ENCODE measurements at places on chromosomes 16 and 17.

- no peak for DNase-seq
These were observed 8.0 kb downstream of the SYNGR3 start for GRCh38 chr16:1997494-1998359.

- DNase-seq, result no peak
These were observed 102.6 kb downstream of the ZNF778 start for GRCh38 chr16:89319886-89320781.

DNA sequence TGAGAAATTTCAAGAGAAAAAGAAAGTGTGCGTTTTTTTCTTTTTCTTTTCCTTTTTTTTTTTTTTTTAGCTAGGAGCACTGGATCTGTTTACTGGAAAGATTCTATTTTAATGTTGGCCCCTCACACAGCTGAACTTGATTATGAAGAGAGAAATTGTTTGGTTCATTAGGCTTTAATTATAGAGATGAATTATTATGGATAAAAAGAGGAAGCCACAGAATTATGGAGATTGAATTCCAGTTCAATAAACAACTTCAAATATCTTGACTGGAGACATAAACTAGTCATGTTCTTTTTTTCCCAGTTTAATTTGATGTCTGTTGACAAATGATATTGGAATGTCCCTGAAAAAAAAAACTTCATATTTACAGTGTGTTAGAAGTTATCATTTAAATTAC is 152.0 kb upstream of the HS3ST3A1 start:
- no peak for DNase-seq

GRCh38 chr16:87192452-87193073 is 124.6 kb downstream of the C16orf95 start:
- no peak for DNase-seq

GRCh38 chr16:66605177-66605978 is 874 bp downstream of the CMTM3 start:
- DNase-seq, result no peak

- DNase-seq, result no peak
These were observed 4.9 kb upstream of the TMEM11 start for GRCh38 chr17:21218831-21219380.

- no peak for DNase-seq
These were observed 981 bp downstream of the GLG1 start for GRCh38 chr16:74605746-74606520.

GRCh38 chr16:87186446-87186845 is 130.7 kb downstream of the C16orf95 start:
- no peak for DNase-seq

- DNase-seq, result peak; percentile 1
These were observed 882.8 kb upstream of the SOX9 start for GRCh38 chr17:71237903-71238538.

- no peak for DNase-seq
These were observed 1.8 kb upstream of the RARA start for GRCh38 chr17:40307001-40307730.

DNA sequence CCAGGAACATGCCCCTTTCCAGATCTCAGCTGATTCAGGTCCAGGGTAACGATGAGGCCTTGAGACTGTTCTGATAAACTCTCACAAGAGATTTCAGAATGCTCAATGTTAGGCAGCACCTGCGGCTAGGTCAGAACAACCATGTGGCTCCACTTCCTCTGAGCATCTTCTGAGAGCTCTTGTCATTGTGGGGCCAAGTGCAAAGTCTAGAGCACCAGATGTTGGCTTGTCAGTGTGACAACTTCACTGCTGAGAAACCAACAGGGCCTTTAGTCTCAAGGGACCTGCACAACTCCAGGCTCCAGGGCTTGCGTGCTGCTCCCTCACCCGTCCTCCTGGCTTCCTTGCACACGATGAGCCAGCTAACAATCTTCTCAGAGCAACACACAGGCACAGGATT is 29.0 kb downstream of the FCSK start:
- DNase-seq, result peak; percentile 73

GRCh38 chr17:59607817-59608403 is 11.8 kb upstream of the CLTC start:
- DNase-seq, result no peak

GRCh38 chr17:17738901-17739300 is 57.6 kb downstream of the RAI1 start:
- DNase-seq, result no peak

DNA sequence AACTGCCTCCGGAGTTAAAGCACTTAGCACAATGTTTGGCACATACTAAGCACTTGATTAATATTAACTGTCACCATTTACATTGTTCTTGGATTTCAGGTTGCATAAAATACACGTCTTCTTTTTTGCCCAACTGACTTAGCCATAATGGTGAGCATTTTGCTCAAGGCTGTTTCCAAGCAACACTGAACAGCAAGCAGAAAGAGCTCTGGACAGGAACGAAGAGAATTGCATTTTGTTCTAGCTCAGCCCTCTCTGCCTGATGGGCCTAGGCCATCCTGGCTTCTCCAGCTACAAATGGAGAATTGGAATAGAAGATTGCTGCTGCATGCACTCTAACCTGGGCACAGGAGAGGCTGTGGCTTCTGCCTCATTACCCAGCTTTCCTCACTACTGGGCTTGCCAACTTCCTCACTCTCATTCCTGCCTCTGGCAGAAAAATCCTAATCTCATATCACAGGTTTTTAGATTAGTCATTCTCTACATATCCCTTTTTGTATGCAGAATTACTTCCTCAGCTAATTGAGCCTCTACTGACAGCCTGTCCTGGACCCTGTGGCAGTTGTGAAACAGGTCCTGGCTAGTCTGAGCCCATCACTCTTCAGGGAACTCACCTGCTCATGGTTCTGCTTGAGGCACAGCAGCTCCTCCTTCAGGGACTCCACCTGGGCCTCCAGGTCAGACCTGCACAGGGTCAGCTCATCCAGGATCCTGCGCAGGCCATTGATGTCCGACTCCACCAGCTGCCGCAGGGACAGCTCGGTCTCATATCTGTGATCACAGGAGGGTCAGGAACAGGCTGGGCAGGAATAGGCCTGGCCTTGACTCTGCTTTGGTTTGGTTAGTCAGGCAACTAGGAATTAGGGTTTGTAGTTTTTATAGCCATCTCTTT is 2.5 kb downstream of the KRT33A start:
- DNase-seq, result no peak

DNA sequence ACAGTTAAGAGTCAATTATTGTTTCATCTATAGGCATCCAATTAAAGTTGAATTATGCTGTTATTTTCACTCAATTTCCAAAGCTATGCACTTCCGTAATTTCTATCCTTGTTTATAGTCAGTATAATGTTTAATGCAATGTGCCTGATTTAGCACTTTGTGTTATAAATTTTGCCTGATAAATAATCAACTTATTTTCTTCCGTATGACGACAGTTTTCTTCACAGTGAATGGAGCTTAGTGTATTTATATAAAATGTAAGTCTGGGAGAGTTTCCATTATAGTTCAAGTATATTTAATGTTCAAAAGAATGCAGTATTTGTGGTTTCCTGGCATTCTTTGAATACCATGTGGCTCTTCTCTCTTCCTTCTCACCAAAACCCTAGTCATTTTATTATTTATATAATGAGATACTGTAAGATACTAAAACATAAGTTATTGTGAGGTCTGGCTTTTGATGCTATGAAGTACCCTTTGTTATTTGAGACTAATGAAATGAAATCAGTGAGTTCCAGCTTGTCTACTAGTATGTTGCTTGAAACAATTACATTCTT is 240.6 kb downstream of the PRKCA start:
- DNase-seq, result peak; percentile 66

DNA sequence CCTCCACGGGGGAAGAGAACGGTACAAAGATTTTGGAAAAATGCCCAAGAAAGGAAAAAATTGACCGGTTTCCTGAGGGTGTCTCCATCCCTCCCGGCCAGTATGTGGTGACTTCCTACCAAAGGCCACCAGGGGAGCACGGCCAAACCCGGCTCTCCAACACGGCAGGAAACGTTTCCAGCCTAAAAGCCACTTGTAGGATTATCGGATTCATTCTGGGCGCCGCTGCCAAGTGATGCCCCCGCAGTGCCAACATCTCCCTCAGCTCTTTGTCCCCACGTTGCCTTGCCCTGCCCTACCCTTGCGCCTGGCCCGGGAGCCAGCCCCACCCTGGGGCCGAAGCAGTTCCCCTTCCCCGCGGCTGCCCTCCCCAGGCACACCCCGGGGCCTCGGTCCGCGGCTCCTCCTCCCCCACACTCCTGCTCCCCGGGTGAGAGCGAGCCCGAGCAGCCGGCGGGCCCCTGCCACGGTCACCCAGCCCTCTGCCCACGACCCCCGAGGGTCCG is 688 bp downstream of the CRK start:
- no peak for DNase-seq

DNA sequence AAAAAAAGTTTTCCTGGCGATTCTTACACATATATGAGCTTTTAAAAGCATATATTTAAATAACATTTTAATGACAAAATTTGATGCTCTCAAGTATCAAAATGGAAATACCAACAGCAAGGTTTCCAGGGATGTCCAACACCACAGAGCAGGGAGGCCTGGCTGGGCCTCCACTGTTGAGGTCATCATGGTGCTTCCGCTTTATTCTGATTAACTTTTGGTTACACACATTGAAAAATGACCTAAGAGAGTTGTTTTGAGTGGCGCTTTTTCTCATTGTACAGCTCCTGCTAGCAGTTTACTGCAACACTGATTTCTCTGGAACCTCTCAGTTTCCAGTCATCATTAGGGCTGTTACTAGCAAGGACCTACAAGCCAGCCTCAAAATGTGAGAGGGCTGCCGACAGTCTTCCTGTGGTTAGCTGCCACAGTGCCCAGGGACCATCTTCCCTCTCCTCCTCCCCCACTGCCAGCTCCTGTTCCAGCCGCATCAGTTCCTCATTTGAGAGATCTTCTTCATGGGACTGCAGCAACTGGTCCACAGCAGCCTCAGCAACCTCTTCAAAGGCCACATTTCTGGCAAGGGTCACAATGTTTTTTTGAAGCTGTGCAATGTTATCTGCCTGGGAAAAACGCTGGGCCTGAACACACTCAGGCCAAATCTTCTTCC is 21.3 kb downstream of the DEF8 start:
- no peak for DNase-seq

DNA sequence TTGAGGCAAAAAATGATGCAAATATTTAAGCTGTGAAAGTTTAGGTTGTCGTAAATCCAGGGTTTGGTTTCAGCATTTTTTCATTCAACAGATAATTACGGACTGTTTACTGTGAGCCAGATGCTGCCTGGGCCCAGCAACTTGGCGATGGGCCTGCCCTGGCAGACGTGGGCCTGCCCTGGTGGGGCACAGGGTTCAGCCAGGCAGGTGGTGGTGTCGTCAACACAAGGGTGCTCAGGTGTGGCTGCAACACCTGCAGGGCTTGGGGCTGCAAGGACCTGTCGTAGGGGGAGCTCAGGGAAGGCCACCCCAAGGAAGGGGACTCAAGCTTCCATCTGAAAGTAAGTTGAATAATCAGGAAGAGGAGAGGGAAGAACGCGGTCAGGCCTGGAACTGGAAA is 15.1 kb downstream of the ZC3H18 start:
- no peak for DNase-seq

GRCh38 chr17:56478836-56479447 is 114.6 kb upstream of the NOG start:
- peak; percentile 72 for DNase-seq

DNA sequence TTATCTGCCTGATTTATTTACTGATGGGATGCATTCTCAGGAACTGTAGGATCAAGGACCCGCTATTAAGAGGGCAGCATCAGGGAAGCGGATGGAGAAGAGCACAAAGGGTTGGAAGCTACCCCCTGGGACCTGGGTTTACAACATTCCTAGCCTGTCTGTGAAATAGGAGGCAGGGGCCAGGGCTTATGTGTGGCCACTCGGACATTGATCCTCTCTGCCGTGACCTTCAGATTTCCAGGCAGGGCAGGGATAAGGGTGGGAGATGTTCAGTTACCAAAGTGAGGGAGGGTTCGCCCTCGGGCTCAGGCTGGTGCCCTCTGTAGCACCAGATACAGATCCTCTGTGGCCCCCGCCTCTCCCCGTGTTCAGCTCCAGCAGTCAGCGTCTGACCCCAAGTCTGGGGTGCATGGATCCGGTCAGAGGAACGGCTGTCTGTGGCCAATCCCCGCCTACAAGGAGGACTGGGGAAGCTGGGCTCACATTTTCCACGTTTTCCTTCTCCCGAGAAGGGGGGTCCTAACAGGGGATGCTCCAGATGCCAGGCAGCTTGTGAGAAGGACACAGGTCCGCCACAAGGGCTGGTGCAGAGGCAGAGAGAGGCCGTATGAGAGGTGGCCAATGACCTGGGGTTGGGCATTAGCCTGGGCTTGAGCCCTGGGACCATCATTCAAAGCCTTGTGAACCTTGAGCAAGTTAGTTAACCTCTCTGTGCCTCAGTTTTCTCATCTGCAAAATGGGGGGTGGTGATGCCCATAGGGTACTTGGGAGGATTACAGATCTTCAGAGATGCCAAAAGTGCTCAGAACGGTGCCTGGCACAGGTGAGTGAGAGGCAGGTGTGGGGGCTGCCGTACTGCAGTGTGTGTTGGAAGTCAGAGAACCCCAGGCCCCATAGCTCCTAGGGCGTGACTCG is 48.3 kb downstream of the ATP2C2 start:
- DNase-seq, result no peak

DNA sequence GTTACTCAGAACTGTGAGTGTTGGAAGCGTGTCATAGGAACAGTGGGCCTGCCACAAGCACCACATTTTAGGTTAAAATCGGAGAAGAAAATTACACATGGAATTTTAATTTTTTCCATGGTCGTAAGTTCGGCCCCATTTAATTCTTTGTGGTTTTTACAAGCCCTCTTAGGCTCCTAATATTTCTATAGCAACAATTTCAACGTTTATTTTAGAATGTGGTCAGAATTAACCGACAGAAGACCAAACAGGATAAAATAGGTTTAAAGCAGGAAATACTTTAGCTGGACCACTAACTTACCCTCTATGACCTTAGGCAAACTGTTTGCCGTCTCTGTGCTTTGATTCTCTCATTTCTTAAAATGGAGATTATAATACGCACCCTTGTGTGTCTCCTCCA is 69.9 kb downstream of the FTO start:
- no peak for DNase-seq

DNA sequence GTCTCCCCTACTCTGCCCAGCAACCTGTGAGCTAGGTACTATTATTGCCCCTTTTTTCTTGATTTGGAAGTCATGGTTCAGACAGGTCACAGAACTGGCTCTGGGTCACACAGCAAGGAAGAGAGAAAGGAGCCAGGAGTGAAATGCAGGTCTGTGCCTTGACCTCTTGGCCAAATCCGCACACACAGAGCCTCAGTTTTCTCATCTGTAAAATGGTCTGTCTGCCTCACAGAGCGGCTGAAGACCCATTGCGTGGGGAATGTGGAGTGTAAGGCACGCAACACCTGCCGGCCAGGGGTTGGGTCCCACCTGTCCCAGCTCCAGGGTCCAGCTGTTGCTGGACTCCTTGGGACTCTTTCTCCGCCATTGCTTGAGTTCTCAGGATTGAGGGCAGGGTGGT is 32.4 kb downstream of the CNGB1 start:
- DNase-seq, result no peak

DNA sequence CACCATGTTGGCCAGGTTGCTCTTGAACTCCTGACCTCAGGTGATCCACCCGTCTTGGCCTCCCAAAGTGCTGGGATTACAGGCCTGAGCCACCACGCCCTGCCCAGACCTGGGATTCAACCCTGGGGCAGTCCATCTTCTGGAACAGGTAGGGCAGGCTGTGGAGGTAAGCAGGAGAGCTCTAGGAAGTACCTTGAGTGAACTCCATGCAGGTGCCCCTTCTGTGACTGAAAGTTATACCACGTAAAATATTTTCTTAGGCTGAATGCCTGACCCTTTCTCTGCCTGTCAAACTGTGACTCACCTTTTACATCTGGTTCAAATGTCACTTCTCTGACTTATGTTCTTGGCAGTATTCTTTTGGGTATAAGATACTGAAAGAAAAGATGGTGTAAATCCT is 86.7 kb upstream of the ELAC2 start:
- DNase-seq, result no peak

GRCh38 chr17:68884888-68885287 is 70.3 kb downstream of the ABCA8 start:
- DNase-seq, result no peak

Measured in Jurkat, Clone E6-1 (cell line).